Hematopoietic multipotent progenitor cell treated with erythropoietin and hydrocortisone succinate and interleukin-3 and kit ligand, for 4 days (in vitro differentiated cells): ENCODE measurements at places on chromosomes 6 and 20.
A peak's percentile ranks its signal among the peaks of the same experiment; 100 is the strongest.

GRCh38 chr20:63692436-63693082 is 3.9 kb upstream of the TNFRSF6B start:
- DNase-seq: no peak

DNA sequence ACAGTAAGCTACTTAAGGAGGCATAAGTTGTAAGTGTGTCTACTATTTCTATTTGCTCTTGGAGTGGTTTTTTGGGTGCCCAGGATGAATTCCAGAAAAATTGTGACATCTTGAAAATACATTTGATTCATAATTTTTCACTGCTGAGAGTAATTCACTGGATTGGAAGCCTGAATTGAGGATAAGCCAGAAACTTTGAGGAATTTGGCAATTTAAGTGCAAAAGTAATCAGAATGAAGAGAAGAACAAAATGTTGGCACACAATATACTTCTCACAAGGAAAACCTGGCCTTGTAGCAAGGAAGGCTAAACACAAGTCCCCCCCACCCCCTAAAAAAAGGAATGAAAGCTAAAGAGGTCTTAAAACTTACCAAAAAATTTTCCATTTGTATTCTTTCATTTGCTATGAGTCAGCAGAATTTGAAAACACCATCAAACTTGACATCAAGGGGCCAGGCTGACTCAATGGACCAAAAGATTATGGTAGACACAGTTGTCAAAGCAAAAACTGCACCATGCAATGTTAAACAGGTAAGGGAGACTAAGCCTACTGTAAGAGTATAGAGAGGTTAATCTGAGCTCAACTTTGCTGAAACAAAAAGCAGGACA is 840.0 kb downstream of the FRK start:
- DNase-seq: no peak

DNA sequence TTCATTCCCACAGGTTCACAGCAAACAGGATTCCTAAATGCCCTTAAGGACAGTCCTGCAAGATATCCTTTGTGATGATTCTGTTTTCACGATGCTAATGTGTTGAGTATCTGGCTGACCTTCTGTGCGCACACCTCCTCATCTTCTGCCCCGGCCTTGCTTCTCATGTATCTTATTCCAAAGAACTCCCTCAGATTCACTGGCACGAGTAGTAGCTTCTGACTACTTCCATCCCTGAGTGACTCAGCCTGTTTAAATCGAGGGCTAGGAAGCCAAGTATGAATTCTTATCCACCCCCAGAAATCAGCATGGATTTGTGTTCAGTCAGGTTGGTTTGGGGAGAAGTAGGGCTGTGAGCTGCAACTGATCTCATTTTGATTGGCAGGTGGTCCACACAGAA is 190.2 kb upstream of the SNX9 start:
- DNase-seq: no peak

GRCh38 chr6:127727260-127727953 is 150.4 kb downstream of the C6orf58 start:
- DNase-seq: no peak

GRCh38 chr6:169034516-169035167 is 219.0 kb downstream of the THBS2 start:
- DNase-seq: no peak

DNA sequence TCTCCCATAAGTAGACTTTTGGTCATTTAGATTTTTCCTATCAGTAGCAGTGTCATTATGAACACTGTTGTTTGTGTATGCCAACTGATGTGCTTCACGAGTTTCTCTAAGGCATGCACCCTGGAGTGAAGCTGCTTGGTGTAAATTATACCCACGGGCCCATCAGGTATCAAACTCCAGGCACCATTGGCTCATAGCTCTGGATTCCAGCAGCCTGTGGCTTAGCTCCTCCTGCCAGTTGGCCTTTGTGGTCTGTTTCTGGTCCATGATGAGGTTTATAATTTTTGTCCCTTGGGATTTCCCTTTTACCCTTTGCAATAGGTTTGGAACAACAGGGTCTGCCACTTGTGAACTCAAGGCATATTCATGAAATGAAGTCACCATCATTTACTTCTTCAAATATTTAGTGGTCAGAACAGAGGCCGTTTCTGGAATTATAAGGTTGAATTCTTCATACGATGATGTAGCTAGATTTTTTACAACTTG is 350.5 kb downstream of the PRL start:
- no peak for DNase-seq

DNA sequence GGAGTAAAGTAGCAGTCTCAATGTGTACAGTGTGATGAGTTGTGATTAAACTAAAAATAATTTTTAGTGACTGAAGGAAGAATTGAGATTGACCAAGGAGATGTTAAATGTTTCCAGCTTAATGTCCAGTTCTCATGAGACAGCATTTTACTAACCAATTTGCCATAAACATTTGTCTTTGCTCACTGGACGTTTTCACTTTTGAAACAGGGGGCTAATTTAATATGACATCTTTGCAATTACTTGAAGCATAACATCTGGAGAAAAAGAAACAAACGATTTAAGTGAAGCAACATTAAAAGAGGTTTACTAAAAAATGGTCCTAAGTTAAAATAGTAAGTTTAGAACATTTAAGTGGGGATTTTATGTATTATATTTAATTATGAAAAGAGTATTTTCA is 443.8 kb downstream of the BCKDHB start:
- no peak for DNase-seq

DNA sequence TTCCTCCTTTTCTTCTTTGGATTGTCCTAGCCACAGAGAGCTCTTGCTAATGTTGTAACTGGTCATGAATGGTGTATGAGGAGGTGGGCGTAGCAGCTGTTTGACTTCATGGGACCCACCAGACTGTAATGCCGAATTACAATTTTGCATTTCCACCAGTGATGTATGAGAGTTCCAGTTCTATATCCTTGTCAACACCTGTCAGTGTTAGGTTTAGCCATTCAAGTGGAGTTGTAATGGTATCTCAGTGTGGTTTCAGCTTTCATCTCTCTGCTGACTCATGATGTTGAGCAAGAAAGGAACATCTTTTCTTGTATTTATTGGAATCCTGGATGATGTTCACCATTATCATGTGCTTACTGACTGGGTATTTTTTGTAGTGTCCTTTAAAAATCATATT is 5.1 kb downstream of the IGF2R start:
- DNase-seq: no peak

- DNase-seq: peak; percentile 72
Observed at GRCh38 chr20:38434301-38434741, 807 bp downstream of the SNHG17 start.

DNA sequence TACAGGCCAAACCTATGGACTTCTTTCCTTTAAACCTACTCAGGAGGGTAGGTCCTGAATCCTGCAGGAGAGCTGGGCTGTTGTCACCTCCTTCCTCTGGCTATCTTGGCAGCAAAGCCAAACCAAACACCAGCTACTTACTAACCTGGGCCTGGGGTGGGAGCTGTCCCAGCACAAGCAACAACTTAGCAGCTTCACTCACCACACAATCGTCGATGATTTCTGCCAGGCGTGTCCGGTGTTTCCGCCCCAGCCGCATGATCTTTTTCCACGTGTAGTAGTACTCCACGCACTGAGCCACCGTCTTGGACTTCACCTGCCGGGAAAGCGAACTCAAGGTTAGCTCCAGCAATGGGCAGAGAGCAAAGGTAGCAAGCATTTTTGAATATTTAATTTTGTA is 25.4 kb upstream of the MRPS10 start:
- DNase-seq: no peak

DNA sequence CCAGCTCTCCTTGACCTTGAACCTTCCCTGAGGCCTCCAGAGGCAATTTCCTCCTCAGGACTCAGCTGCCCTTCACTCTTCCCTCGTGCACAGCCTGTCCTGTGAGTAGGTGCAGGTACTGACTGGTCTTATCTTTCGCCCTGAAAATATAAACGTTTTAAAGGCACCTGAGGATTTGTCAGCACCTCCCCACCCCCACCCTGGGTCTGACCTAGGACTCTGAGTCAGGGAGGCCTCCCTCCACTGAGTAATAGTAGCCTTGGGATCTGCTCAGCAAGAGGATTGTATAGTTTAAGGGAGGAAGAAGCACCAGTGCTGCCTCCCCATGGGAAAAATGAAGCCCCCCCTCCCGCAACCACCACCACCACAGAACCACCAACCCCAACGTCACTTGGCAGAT is 54.6 kb downstream of the PPARD start:
- DNase-seq: no peak

- DNase-seq: peak; percentile 75
Observed at GRCh38 chr6:122476131-122476530, 4.5 kb upstream of the SERINC1 start.

DNA sequence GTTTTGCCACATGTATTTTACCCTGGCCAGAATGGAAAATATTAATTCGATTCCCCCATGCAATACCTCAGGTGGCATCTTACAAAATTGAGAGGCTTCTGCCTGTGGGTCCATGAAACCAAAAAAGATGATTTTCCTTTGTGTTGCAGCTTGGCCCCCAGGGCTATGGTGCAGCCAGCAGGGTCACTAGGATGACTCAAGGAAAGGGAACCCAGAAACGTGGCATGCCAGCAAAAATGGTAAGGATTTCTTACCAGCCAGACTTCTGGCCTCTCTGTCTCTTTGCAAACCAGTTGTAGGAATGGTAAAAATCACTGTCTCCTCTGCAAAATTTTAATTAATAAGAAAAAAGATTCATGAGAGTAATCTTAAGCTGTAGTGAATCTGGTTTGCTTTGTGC is 11.6 kb upstream of the TAAR9 start:
- DNase-seq: no peak

DNA sequence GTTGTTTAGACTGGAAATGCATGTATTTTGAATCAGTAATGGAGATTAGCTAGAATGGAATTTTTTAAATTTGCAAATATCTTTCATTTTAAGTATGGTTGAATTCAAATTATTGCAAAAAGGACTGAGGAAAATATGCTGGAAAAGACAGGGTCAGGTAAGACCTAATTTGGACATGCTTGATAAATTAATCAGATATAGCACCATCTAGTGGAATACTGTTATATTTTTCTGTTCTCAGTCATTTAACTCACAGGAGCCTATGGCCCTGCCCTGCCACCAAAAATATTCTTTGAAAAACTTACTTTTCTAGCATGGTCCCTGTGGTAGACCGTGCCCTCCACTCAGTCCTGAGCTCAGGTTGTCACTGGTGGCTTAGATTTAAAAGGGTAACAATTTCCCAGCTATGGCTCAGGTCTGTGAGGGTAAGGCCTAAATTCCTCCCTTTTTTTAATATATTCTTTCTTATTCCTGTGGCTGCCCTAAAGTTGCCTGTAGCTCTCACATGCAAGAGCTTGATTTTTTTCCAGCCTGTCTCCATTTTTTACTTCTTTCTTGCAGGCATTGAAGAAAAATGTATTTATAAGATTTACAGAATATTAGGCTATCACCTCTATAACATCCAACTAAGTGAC is 25.3 kb upstream of the KIAA1586 start:
- peak; percentile 85 for DNase-seq

GRCh38 chr20:1949347-1950100 is 44.3 kb downstream of the PDYN start:
- no peak for DNase-seq

DNA sequence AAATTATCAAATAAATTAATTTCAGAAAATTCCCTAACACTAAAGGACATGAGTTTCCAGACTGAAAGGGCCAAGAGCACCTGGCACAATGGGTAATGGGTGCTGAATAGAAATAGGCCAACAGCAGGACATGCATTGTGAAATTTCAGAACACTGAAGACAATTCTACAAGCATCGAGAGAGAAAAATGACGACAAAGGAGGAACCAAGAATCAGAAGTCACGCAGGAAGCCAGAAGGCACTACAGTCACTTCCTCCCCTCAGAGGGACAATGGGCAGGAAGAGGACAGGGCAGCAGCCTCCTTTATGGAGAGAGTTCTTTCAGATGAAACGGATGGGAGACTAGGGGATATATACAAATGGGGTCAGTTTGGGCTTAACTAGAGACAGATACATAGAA is 29.6 kb downstream of the PCNA start:
- peak; percentile 80 for DNase-seq

GRCh38 chr20:10946124-10946880 is 272.5 kb upstream of the JAG1 start:
- DNase-seq: no peak

GRCh38 chr6:104414723-104415122 is 445.0 kb downstream of the HACE1 start:
- no peak for DNase-seq

DNA sequence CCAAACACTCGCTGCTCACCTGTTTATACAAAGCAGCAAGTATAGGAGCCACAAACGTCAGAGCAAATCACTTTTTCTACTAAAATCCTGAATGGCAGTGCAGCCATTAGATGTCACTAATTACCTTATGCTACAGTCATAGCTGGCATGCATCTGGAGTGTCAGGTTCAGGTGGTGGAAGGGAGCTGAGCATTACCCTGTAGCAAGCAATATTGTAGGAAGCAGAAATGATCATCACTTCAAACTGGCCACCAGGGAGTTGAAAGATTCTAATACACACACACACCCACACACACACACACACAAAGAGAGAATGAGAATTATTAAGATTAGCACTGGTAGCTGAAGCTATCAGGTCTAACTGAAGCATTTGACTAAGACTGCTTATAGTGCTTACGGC is 75.8 kb downstream of the EFHC1 start:
- DNase-seq: no peak

GRCh38 chr20:63955281-63955826 is 862 bp downstream of the UCKL1 start:
- peak; percentile 63 for DNase-seq

GRCh38 chr6:139635401-139636130 is 261.1 kb upstream of the CITED2 start:
- no peak for DNase-seq

DNA sequence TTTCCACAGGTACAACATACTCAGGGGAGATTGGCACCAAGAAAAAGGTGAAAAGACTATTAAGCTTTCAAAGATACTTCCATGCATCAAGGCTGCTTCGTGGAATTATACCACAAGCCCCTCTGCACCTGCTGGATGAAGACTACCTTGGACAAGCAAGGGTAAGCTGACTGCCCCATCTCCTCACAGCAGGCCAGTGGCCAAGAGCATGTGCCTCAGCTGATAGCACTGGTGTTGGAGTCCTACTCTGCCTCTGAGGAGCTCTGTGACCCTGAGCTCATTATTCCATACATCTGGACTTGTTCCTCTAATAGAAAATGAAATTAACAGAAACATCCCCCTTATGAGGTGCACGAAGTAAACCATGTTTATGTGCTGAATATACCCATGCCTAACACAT is 102.8 kb downstream of the MTFR2 start:
- no peak for DNase-seq

DNA sequence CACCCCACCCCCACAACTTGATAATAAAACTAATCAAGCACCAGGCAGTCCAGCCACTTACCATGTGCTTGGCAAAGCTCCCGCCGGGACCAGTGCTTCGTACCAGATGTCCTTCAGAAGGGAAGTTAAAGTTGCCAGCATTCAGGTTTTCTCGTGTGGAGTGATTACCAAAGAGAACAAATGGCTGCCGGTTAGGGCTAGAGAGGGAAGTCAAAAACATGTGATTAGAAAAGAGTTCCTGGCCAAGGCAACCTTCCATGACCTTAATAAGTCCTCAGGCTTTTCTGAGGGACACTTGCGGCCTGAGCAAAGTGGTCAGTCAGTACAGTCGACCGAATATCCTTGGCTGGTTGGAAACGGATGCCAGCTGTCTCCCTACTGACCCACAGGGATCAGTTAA is 67.0 kb downstream of the DNAAF9 start:
- DNase-seq: peak; percentile 37

- DNase-seq: peak; percentile 49
Observed at GRCh38 chr6:41780551-41781365, at the start of gene PRICKLE4. PRICKLE4 (plus strand) TSS chr6:41780782; CDS start chr6:41783474, 2,692 bp downstream.
